ENCODE measurements at places on chromosomes 12 and 14. TPM values are rescaled to one million over a fixed set of nuclear protein-coding genes. Genes with fewer than 3 reads are reported as not detected.

PSMA6 gene
- polyA plus RNA-seq, result 173 TPM

SLC5A8 gene
- polyA plus RNA-seq, result 45.0 TPM

PLEK2 gene
- 2.8 TPM for polyA plus RNA-seq

GDF3 gene
- 0.96 TPM for polyA plus RNA-seq

FOXG1 gene
- 0.06 TPM for polyA plus RNA-seq

PLBD1 gene
- polyA plus RNA-seq, result 45.6 TPM

AQP6 gene
- 16.0 TPM for polyA plus RNA-seq

HNF1A gene
- 16.2 TPM for polyA plus RNA-seq

C1R gene
- 54.4 TPM for polyA plus RNA-seq

IAPP gene
- not detected for polyA plus RNA-seq

SLC6A15 gene
- polyA plus RNA-seq, result 0.61 TPM

SIX6 gene
- not detected for polyA plus RNA-seq

KRT73 gene
- not detected for polyA plus RNA-seq

PRH2 gene
- 0.23 TPM for polyA plus RNA-seq

TAS2R19 gene
- 0.79 TPM for polyA plus RNA-seq

CEBPE gene
- 0.32 TPM for polyA plus RNA-seq

B4GALNT1 gene
- 0.90 TPM for polyA plus RNA-seq

KLRK1 gene
- polyA plus RNA-seq, result 0.62 TPM

KCNA5 gene
- polyA plus RNA-seq, result 2.8 TPM

PZP gene
- polyA plus RNA-seq, result 0.40 TPM

CHURC1 gene
- polyA plus RNA-seq, result 55.9 TPM

TAMALIN gene
- polyA plus RNA-seq, result 17.2 TPM

MYF5 gene
- polyA plus RNA-seq, result not detected

SPTSSA gene
- 43.0 TPM for polyA plus RNA-seq

GNG2 gene
- 89.8 TPM for polyA plus RNA-seq

PKP2 gene
- 24.6 TPM for polyA plus RNA-seq

GLT8D2 gene
- 17.7 TPM for polyA plus RNA-seq

ERBB3 gene
- 73.9 TPM for polyA plus RNA-seq

TPPP2 gene
- 3.8 TPM for polyA plus RNA-seq

PLEKHA5 gene
- polyA plus RNA-seq, result 102 TPM

PLEKHH1 gene
- 40.6 TPM for polyA plus RNA-seq

C12orf56 gene
- 1.1 TPM for polyA plus RNA-seq

ESPL1 gene
- 9.0 TPM for polyA plus RNA-seq

CISTR gene
- 0.22 TPM for polyA plus RNA-seq

TAS2R8 gene
- not detected for polyA plus RNA-seq

FGF6 gene
- not detected for polyA plus RNA-seq

SLC6A13 gene
- polyA plus RNA-seq, result 47.9 TPM

NEDD8 gene
- polyA plus RNA-seq, result 245 TPM

SPTB gene
- 11.1 TPM for polyA plus RNA-seq

HCAR2 gene
- 0.34 TPM for polyA plus RNA-seq

PTPN21 gene
- 38.9 TPM for polyA plus RNA-seq

ACRBP gene
- polyA plus RNA-seq, result 6.4 TPM

CLEC9A gene
- polyA plus RNA-seq, result 0.19 TPM

ITFG2 gene
- polyA plus RNA-seq, result 60.2 TPM

GDF11 gene
- polyA plus RNA-seq, result 22.3 TPM

LTB4R2 gene
- 2.5 TPM for polyA plus RNA-seq

SDS gene
- 0.32 TPM for polyA plus RNA-seq

C12orf50 gene
- 0.29 TPM for polyA plus RNA-seq

PMEL gene
- 3.5 TPM for polyA plus RNA-seq

ZDHHC22 gene
- 0.37 TPM for polyA plus RNA-seq
